Stimulated activated CD8-positive, alpha-beta memory T cell treated with anti-CD3 and anti-CD28 coated beads, Interleukin-15, amount 100 ng/mL, for 1 hour (primary cell): ENCODE measurements at places on chromosomes 4 and X.

- no peak for DNase-seq
These were observed 145.7 kb downstream of the RAPGEF2 start for GRCh38 chr4:159248384-159249178.

DNA sequence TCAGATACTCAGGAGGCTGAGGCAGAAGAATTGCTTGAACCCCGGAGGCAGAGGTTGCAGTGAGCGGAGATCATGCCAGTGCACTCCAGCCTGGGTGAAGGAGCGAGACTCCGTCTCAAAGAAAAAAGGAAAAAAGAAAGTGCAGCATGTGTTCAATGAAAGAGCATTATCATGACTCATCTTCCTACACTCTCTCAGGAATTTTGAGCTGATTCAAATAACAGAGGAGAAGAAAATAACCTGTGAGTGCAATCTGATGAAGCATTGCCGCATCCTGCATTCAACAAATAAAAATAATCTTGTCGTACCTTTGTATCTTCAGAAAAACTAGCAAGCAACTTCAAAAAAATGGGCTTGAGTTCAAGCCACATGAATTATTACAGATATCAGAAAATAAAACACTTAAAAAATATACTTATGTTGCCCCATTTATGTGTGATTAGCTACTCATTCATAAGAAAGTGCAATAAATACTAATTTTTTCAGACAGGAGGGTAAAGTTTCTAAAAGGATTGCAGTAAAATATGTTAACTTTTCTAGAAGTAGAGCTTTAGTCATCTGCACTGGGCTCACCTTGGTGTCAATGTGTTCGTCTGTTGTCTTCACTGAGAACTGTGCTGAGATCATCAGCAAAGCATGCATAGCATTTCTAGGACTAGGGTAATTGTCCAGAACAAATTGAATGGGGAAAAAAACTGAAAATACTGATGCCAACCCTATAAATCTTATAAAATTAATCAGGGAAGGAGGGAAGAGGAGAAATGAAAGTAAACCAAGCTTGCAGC, 90.4 kb upstream of the VCX3B start:
- DNase-seq, result no peak

GRCh38 chr4:8156617-8157016, 2.0 kb downstream of the ABLIM2 start:
- DNase-seq, result no peak

DNA sequence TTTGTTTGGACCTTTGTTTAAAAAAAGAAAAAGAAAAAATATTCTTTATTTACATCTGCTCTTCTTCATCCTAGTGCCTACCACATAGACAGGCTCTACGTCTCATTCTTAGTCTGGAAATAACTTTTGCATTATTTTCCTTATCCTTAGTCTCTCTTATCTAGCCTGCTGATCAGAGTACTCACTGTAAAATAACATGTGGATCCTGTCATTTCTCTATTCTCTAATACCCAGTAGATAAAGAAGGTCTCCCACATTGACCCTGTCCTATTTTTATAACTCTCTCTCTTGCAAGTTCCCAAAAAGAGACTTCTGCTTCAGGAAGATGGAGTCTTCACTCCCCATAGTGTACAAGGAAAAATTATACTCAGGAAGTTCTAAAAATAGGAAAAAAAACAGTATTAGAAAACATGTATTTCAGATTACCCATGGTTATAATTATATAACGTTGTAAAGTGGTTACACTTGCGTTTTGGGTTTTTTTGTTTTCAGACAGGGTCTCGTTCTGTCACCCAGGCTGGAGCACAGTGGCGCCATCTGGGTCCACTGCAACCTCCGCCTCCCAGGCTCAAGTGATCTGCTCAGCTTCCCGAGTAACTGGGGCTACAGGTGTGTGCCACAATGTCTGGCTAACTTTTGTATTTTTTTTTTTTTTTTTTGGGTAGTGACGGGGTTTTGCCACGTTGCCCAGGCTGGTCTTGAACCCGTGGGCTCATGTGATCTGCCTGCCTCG, 23.8 kb downstream of the ZFX start:
- DNase-seq, result no peak

- no peak for DNase-seq
These were observed 69.9 kb downstream of the SEL1L3 start for GRCh38 chr4:25792876-25793275.

- no peak for DNase-seq
These were observed 279.1 kb downstream of the ASMT start for GRCh38 chrX:1894026-1894294.
